ENCODE measurements at places on chromosomes 7 and 10.

GRCh38 chr7:77516085-77516484 lies 21.0 kb upstream of the PTPN12 start:
- no peak for DNase-seq

DNA sequence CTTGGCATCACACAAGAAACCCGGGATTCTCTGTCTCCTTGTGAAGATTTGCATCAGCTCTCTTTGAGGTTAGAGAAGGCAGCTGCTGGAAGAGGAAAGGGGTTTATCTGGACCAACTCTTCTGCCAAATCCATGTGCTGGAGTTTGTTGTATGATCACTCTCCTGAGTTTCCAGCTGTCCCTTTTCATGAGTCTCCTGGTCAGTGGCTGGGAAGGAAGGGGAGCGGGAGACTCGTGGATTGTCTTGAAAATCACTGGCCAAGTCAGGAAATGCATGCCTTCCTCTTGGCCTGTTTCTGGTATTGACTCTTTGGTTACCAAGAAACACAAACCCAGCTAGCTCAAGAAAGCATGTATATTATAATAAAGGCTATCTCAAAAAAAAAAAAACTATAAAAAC lies 38.8 kb downstream of the TACR2 start:
- DNase-seq = no peak

DNA sequence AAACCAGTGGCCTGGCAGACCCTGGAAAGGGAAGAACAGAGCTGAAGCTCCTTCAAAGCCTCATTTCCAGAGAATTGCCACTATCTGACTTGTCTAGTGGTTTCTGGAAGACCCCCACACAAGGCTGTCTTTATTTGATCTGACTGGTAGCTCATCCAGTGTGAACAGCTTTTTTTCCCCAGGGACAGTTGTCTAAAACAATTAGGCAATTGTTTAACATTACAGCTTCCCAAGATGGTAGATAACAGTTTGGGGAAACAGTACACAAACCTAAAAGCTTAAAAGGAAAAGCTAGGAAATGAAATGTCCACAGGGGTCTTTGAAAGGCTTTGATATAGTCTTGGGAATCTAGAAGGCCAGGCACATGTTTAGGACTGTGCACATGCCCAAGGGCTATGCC lies 203.4 kb upstream of the CTBP2 start:
- no peak for DNase-seq

- no peak for DNase-seq
Observed at GRCh38 chr7:40329601-40330153, 194.9 kb downstream of the SUGCT start.

DNA sequence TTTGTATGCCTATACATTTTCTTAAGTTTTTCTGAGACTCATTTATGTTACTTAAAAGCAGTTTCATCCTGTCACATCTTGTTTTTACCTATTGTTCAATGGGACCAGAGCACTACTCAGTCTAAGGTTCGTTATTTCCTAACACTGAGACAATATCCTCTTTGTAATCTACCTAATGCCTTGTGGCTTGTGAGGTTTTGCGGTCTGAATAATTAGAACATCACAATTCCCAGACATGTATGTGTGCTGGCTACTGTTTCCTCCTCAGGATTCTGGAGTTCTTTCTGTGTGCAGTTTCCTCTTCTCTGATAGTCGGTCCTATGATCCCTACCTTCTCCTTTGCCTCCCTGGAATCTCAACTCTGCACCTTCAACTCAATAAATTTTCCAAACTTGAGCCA lies 620.2 kb downstream of the ANKRD7 start:
- DNase-seq = no peak

Data from endodermal cell (in vitro differentiated cells).